ENCODE measurements at places on chromosomes 5 and 9.
A peak's percentile ranks its signal among the peaks of the same experiment; 100 is the strongest.

- DNase-seq = no peak
These were observed 196.9 kb downstream of the VPS13A start for GRCh38 chr9:77374266-77374665.

- peak; percentile 15 for DNase-seq
These were observed 6.8 kb upstream of the SLC2A6 start for GRCh38 chr9:133485531-133486260.

DNA sequence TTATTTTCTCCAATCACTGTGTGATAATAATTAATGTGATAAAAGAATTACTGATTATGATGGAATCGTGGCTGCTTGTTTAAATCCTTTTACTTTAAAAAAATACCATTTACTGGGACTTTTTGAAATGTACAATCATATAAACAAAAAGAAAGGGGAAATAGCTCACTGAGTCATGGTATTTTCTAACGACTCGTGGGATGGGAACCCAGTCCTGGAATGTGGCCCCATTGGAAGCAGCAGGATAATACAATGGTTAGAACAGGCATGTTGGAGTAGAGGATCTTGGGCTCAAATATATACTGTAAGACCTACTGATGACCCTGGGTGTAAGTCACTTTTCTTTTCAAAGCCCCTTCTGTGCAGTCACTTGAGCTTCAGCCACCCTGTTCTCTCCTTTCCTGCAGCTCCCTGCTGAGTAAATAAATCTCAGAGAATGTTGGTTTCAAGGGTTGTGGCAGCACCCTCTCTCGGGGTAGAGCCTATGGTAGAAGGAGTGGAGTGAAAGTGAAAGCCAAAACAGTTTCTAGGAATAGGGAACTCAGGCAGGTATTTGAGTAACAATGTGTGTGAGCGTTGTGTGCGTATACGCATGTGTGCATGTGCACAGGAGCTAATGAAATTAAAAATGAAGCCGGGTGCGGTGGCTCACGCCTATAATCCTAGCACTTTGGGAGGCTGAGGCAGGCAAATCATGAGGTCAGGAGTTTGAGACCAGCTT lies 40.8 kb upstream of the LARP1 start:
- no peak for DNase-seq

DNA sequence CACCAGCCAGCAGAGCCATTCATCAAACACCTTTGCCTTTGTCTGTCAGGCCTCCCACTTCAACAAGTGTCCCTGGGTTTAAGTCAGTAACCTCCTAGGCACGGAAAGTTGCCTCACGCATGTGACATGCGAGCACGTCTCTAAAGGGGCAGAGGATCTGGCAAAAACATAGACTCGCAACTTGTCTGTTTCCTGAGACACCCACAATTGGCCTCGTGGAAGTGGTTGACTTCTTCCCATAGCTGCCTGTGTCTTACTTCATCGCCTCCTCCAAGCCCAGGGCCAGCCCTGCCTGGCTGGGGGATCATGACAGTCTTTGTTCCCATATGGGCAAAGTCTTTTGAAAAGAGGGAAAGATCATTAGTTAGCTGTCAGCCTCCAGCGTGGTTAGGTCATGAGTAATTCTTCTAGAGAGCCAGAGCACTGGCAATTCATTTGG lies 35.5 kb upstream of the GLRX start:
- DNase-seq = no peak

GRCh38 chr9:2041736-2042135 lies 26.6 kb downstream of the SMARCA2 start:
- no peak for DNase-seq

GRCh38 chr5:10977011-10977410 lies 216.0 kb upstream of the DAP start:
- no peak for DNase-seq

- no peak for DNase-seq
These were observed 845.9 kb downstream of the CDH9 start for GRCh38 chr5:26192486-26192885.

DNA sequence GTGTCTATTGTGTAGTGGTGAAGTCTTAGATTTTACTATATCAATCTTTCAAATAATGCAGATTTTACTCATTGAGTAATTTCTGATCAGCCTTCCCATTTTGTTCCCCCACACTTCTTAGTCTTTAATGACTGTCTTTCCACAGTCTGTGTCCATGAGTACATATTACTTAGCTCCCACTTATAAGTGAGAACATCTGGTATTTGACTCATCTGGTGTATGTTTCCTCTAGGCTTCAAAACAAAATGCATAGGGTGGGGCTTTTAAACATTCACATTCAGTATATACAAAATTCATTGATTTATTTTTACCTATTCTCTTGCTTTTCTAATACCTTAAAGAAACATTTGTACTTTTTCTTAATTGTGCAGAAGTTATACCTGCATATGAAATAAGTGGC lies 513.0 kb downstream of the MTRR start:
- DNase-seq = no peak

- no peak for DNase-seq
These were observed 14.8 kb downstream of the ACO1 start for GRCh38 chr9:32399110-32399815.

DNA sequence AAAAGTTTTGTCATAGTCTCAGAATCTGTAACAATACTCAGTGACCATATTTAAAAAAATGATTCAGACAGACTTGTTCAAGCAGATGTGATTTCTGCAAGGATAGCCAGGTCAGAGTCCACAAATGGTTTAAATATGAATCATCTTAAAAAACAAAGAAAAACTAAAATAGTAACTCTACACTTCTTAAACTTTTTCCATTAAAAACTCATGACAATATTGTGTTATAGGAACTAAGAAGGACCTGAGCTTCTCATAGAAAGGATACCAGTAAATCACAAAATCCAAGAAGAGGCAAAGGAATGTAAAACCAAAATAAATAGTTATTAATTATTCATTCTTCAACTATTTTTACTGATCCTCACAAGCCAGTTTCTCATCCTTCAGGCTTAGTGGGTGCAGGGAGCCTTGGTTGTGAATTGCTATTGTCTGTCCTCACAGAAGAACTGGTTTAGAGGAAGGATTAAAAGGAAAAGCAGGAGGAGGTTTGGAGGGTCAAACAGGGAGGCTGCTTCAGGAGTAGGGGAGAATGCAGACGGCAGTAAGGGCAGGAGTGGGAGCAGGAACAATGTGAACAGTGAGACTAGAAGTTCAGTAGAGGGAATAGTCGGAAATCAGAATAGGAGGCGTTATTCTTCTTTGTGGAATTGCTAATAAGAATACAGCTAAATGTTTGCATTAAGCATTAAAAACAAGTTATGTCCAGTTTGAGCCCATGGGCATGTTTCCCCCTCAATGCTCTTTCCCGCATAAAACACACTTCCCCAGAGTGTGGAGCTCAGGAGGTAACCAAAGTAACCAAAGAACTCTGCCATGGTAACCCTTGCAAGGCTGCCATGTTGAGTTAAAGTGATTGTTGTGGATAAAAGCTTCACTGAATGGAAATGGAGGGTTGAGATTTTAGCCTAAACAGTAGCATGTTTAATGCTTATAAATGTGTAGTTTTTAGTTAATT lies 110.7 kb downstream of the CCDC192 start:
- no peak for DNase-seq

DNA sequence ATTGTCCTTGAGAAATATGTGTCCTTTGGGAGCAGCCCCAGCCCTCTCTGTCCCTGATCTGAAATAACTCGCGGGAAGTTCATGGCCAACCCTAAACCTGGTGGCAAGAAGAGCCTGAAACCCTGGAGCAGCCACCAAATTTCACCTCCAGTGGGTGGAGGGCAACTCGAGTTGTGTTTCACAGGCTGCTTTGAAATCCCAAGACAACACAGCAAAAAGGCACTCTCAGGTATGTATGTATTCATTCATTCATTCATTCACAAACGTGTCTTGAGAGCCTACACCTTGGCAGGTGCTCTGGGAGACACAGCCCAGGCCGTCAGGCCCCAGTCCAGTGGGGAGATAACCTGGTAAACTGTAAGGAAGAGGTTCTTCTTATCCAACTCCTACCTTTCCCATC lies 35.7 kb upstream of the ALDH1B1 start:
- DNase-seq = no peak

- DNase-seq = no peak
These were observed 133.5 kb upstream of the DAP start for GRCh38 chr5:10894445-10895054.

GRCh38 chr9:37740631-37741328 lies 12.8 kb upstream of the TRMT10B start:
- DNase-seq = no peak

- DNase-seq = no peak
These were observed 13.8 kb downstream of the ACO1 start for GRCh38 chr9:32398207-32398606.

DNA sequence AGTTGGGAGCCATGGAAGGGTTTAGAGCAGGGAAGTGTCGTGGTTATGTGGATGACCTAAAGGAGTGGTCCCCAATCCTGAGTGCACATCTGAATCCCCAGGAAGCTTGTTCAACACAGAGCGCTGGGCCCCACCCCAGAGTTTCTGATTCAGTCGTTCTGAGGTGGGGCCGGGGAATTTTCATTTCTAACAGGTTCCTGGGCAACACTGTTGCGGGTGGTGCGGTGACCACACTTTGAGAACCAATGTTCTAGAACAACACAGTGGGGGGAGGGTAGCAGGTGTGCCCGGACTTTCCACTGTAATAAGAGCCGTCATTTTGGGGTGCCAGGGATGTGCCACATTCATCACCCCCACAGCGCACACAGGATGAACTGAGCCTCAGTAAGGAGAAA lies 39.3 kb downstream of the DUSP1 start:
- no peak for DNase-seq

DNA sequence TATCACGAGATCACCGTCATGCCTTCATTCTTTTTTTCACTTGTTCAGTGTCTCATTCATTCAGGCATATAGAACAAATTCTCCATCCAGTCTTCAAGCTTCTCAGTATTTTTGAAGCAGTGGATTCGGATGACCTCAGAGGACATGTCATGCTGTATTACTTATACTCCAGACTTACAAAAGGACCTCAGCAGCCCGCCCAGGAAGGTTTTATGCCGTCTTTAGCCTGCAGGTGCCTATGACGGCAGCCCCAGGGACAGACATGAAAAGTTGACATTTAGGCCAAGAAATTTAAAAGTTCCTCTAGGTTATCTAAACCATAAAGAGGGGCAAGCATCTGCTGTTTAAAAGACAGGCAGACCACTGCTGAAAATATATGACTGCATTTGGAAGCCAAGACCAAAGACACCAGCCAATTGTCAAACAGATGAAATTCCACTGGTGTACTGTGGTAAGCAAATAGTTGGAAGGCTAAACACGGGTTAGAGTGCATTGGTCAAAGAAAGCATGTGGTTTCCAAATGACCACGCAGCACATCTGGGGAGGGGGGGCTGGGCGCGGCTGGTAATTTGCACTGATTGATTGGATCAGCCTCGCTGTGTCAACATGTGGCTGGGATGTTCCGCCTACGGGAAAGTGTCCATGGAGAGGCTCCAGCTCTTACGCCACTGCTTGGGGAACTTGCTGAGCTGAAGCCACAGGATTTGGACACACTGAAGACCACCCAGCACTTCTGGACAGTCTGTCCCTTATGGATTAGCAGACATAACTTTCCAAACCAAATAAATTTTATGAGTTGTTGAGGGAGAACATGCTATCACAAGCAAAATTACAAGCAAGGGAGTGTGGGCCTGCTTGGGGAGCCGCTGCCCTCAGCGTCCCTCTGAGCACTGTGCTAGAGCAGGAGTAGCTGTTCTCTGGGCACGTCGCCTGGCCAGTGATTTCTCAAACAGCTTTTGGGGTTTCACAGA lies 173.6 kb downstream of the FANCC start:
- DNase-seq = peak; percentile 97

- DNase-seq = no peak
These were observed 627.1 kb downstream of the PDE4D start for GRCh38 chr5:59266410-59266809.

DNA sequence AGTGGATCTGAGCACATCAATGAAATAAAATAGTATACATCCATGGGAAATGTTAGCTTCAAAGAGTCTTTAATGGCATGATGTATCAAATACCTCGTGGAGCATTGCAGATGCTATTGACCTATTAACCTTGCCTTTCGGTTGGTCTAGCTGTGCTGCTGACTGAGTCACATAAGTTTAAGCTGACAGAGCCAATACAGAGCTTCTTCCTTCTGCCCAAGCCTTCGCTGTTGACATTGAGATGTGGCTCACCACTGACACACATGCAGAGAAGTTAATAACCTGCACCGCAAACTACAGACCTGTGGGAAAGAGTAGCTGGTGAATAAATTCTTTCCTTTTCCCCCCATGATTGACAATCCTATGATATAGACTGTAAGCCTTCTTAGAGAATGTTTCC lies 78.2 kb downstream of the LURAP1L start:
- DNase-seq = no peak

DNA sequence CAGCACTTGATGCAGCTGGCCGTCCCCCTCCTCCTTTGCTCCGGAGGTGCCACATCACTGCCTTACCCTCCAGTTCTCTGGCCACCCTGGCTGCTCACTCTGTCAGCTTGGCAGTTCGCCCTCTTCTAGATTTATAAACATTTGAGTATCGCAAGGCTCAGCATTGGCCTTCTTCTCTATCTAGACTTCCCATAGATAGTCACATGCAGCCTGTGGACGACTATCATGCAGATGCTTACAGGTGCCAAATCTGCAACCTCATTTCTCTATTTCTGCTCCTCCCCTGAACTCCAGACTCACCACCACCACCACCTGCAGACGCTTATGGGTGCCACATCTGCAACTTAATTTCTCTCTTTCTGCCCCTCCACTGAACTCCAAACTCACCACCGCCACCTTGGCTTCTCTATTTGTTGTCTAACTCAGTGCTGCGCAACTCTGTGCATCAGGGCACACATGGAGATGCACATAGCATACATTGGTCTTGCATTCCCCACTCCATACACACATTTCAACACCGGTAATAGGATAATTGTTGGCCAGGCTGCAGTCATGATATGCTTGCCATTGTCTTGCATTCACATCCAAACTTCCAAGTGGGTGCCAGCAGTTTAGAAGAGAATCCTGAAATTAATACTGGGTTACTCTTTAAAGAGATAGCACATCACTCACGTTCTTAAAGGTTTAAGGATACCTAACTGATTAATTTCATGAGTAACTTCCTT lies 1.9 kb upstream of the DAP start:
- no peak for DNase-seq

- DNase-seq = no peak
These were observed 112.5 kb upstream of the LARP1 start for GRCh38 chr5:154642499-154643245.

DNA sequence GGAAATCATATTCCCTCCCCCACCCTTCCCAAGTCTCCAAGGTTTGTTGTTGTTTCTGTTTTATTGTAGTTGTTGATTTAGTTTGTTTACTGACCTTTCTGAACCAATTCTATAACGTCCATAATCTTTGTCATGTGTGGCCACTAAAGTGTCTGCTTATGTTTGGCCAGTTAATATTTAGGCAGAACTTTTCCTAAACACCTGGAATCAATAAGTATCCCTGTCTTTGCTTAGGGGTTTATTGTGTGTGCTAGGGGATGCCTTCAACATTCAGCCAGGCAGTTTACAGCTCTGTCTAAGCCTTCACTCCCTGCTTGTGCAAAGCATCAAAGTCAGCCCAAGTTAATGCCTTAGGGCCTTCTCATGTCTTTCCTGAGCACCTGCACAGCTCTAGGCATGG lies 16.9 kb upstream of the LECT2 start:
- DNase-seq = no peak

Measured in right hindlimb (tissue), 1 donor.